ENCODE measurements at places on chromosomes 6 and 20.

GRCh38 chr20:44756011-44756688 is 10.5 kb downstream of the KCNK15 start:
- H3K36me3 ChIP-seq: no peaks in the 10 kb centered on the region
- H3K4me3 ChIP-seq: no peak overlapping the region
- no peaks in the 10 kb centered on the region for H3K4me1 ChIP-seq
- peaks cover 94% of the 10 kb centered on the region for H3K27me3 ChIP-seq
- no peak overlapping the region for H3K27ac ChIP-seq

GRCh38 chr6:143107911-143108761 is 47.4 kb downstream of the AIG1 start:
- no peaks in the 10 kb centered on the region for H3K36me3 ChIP-seq
- H3K4me3 ChIP-seq: no peak overlapping the region
- DNase-seq: no peak
- no peak overlapping the region for H3K27ac ChIP-seq
- H3K4me1 ChIP-seq: no peaks in the 10 kb centered on the region

GRCh38 chr6:41298785-41299502 is 12.5 kb upstream of the TREM1 start:
- DNase-seq: no peak
- no peaks in the 10 kb centered on the region for H3K4me1 ChIP-seq
- no peak overlapping the region for H3K27ac ChIP-seq
- no peaks in the 10 kb centered on the region for H3K36me3 ChIP-seq

DNA sequence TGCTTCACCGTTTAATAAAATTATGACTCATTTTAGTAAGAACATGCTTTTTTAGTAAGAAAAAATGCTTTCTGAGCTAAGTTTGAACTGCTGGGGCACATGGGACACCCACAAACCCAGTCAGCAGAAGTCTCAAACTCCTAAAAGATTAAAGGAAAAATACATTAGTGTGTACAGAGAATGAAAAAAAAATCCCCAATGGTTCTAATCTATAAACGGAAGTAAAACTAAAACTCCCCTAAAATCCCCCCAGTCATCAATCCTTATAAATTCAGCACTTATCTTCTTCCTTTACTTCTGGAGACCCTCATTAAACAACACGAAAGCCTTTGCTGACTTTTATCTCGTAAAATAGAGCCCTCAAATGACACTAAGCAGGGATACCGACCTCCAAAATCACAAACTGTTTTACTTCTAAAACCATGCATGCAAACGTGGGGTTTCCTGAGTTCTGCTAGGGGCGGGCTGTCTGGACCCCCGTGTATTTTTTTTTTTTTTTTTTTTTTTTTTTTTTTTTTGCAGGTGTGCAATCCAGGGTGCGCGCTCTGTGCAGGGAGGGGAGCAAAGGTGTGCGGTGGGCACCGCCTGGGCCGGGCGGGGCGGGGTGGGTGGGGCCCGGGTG is 1.1 kb upstream of the MYB start:
- peaks cover 23% of the 10 kb centered on the region for H3K27me3 ChIP-seq
- H3K36me3 ChIP-seq: no peaks in the 10 kb centered on the region
- H3K27ac ChIP-seq: no peak overlapping the region
- peak overlapping the region; percentile 68 for H3K4me3 ChIP-seq
- H3K4me1 ChIP-seq: peaks cover 28% of the 10 kb centered on the region

DNA sequence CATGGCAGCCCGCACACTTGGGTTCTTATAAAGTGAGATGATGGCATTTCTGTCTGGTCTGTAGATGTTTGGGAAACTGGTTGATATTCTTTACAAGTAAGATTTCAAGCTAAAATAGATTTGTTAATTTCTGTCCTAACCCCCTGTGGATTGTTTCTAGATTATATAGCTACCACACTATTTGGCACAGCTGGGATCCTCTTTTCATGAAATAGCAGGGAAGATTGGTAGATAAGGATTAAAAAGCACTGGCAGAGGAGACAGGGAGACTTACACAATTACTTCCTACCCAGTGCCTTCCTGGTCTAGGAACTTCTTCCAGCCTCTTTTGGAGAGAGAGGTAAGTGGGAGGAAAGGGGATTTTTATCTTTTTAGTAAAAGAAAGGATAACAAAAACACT is 13.2 kb upstream of the ATXN1 start:
- H3K27ac ChIP-seq: no peak overlapping the region
- peaks cover 20% of the 10 kb centered on the region for H3K4me1 ChIP-seq
- H3K4me3 ChIP-seq: no peak overlapping the region
- H3K36me3 ChIP-seq: no peaks in the 10 kb centered on the region
- H3K27me3 ChIP-seq: no peaks in the 10 kb centered on the region
- DNase-seq: no peak
